ENCODE measurements at places on chromosomes 2 and 18. TPM values are rescaled to one million over a fixed set of nuclear protein-coding genes. Genes with fewer than 3 reads are reported as not detected.

The MAP3K19 gene
- total RNA-seq, result not detected

DNA sequence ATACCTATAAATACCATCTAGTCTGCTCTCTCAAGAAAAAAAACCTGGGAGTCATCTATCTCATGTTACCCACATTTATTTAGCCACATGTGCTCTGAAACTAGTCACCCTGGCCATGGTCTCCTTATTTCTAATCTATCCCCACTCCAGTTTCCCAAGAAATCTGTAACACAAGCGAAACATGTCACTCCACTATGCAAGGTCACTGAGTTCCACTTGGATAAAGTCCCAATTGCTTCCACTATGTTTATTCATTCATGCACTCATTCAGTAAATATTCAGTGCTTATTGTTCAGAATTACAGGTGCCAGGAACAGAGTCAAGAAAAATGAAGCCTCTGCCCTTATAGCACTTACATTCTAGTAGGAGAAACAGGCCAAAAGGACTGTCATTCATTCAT is 369.4 kb upstream of the CYRIA start:
- DNase-seq, result no peak

- no peak for DNase-seq
Observed at GRCh38 chr18:10060469-10060782, 146.6 kb downstream of the VAPA start.

The PROKR1 gene
- total RNA-seq, result 0.69 TPM

The DTNB gene
- 14.0 TPM for total RNA-seq

The FTCDNL1 gene
- 0.85 TPM for total RNA-seq

DNA sequence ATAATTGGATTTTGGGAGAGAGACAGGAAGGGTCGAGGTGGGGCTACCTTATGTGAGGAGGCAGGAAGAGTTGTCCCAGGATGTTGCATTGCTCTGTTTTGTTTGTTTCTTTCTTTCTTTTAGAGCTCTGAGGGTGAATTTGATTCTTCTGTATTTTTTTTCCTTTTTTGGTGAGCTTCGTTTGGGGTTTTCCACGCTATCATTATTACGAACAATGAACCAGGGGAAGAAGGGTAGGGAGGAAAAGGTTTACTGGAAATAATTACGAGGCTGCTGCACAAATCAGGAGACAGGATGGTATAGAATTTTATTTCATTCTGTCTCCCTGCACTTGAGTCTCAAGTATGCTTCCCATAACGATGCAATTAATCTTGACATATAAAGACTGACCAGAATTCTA is 51.4 kb upstream of the ZNF516 start:
- no peak for DNase-seq

The LYG1 gene
- total RNA-seq, result 0.79 TPM

- no peak for DNase-seq
Observed at GRCh38 chr2:60468382-60469085, 84.9 kb downstream of the BCL11A start.

Data from urinary bladder (tissue), 4 donors.